ENCODE measurements at places on chromosomes 6 and 20.

- DNase-seq, result no peak
Observed at GRCh38 chr6:31172973-31173384, 2.5 kb upstream of the POU5F1 start.

GRCh38 chr6:147366290-147366689 lies 142.2 kb upstream of the SAMD5 start:
- no peak for DNase-seq

DNA sequence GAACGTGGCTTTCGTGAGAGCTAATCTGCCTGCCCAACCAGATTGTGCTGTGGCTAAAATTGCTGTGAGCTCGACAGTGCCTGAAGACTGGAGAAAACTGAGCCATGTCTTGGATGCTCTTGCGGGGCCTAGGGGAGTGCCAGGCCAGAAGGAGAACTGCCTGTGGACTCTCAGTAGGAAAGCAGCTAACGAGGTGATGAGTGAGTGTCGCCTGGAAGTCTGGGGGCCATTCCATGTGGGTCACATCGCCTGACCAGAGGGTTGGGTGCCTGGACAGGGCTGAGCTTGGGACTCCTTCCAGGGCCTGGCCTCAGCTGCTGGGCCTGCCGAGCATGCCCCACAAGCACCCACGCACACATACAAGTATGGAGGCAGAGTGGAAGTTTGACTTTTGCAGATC lies 166.5 kb downstream of the VEGFA start:
- no peak for DNase-seq

DNA sequence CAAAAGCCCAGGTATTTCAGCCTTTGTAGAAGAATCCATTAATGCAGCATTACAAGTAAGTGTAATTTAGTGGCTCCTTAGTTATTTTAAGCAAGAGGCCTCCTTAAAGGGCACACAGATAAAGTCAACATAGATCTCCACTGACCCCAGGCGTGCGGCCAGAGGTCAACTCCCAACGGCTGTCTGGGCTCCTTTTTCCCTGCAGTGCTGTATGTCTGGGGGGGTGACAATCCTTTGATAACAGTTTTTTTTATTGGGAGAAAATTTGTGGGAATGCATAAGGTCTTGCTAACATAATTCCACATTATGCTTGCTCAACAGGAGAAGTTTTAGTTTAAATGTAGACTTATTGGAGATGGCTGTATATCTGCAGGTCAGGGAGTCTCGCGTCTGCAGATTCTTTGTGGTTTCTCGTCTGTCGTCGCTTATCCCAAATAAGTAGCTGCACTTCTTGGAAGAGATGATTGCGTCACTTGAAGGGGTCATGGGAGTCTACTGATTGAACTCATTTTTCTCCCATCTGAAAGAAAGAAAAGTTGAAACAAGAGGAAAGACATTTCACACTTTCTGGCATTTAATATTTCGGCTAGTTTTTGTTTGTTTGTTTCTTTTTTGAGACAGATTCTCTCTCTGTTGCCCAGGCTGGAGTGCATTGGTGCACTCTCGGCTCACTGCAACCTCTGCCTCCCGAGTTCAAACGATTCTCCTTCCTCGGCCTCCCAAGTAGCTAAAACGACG lies 151.7 kb upstream of the AKAP12 start:
- no peak for DNase-seq
